Type B pancreatic cell (in vitro differentiated cells): ENCODE measurements at places on chromosomes 1 and 21.

- DNase-seq, result no peak
Measured at GRCh38 chr1:245234217-245235081, 79.7 kb downstream of the KIF26B start.

- no peak for DNase-seq
Measured at GRCh38 chr21:35575280-35575915, 484.9 kb downstream of the SETD4 start.

DNA sequence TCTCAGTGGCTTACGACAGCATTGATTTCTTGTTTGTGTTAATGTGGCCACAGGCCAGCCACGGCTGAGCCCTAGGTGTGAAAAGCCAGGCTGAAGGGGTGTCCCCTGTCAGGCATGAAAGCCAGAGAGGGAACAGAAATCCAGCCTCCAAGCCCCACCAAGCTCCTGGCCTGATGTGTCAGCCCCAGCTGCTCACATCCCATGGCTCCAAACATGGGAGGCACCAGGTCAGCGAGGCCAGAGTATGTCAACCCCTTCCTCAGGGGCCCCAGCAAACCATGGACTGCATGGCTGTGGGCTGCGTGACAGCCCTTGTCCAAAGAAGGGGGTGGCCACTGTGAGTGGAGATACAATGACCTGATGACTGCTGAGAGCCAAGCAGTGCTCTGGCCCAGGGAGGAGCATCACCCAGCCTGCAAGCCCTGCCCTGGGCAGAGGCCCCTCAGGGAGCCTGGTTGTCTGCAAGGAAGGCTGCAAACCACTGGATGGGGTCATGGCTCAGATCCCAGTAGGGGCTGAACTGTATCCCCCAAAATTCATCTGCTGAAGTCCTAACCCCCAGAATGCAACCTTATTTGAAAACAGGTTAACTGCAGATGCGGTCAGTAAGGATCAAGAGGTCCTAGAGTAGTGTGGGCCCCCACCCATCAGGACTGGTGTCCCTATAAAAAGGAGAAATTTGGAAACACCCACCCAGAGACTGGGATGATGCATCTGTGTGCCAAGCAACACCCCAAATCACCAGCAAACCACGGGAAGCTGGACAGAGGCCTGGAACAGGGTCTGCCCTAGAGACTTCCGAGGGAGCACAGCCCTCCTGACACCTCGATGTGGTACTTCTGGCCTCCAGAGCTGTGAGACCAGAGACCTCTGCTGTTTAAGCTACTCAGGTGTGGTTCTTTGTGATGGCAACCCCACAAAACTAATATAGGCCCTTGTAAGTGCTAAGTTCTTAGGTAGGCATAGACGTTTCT lies 3.3 kb upstream of the MX2 start:
- peak; percentile 43 for DNase-seq

DNA sequence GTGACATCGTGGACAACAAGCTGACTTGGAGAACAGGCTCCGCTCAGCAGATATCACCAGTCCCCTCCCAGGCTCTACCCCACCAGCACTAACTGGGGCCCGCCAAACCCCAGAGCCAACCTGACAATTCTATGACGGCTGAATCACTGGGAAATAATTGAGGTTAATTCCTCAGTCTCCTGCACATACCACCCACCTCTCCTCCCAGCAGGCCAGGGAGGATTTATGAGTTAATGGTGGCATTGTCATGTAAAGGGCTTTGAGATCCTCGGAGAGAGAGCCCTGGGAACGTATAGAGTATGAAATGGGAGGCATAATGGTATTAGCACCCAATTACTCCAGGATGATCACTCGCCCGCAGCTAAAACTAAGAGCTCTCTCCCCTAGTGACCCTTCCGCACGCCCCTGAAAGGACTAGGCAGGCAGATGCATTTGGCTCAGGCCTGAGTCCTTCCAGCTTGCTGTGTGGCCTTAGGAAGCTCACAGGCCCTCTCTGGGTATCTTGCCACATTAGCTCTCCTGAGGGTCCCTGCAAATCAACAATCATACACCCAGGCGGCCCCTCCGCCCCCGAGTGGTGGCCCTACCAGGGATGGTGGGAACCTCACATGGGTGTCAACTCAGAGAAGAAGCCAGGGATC lies 27.3 kb upstream of the PAX7 start:
- no peak for DNase-seq

DNA sequence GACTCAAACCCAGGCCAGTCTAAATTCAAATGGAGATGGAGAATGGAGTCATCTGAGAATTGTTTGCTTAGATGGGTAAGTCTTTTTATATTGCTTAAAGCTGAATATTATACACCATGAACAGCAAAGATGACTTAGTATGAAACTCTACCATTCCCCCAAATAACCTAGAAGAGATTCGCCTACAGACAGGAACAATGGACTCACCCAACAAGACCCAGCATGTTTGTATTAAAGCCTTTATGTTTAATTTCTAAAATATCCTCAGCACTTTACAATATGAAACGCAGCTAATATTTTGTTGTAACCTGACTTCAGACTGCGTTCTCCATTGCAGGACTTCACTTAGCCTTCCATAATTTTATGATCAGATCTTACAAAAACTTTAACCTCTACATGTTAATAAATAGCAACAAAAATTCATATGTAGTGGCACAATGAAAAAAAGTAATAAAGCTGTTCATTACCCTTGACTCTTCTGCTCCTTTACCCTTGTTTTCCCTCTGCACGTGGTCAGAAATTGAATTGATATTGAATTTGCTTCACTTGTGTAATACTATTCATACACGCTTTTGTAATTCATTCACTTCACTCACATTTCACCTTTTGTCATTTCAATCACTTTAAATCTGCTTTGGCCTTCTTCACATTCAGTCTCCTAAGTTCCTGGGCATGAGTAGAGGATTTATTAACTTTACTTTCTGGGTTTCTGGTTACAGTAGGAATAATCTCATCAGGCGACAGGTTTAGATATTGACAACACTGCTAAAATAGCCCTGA lies 177.3 kb upstream of the PTBP2 start:
- no peak for DNase-seq

- no peak for DNase-seq
Measured at GRCh38 chr1:109802136-109802900, 38.6 kb upstream of the EPS8L3 start.

GRCh38 chr21:32411350-32412161 lies 950 bp upstream of the EVA1C start:
- DNase-seq, result no peak

GRCh38 chr1:220207411-220207810 lies 64.8 kb downstream of the RAB3GAP2 start:
- DNase-seq, result no peak

- DNase-seq, result no peak
Measured at GRCh38 chr1:7447736-7448135, 323.4 kb upstream of the VAMP3 start.

DNA sequence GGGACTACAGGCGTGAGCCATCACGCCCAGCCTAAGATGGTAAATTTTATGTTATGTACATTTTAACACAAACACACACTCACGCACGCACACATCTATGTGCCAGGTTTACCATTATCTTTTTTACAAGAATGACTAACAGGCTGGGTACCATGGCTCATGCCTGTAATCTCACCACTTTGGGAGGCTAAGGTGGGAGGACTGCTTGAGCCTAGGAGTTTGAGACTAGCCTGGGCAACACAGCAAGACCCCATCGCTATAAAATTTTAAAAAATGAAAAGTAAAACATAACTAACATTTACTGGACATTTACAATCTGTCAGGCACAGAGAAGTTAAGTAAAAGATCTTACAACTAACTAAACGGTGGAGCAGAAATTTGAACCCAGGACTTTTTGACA lies 14.7 kb downstream of the GATAD2B start:
- no peak for DNase-seq

- DNase-seq, result no peak
Measured at GRCh38 chr1:66243548-66244130, 290.3 kb upstream of the SGIP1 start.

DNA sequence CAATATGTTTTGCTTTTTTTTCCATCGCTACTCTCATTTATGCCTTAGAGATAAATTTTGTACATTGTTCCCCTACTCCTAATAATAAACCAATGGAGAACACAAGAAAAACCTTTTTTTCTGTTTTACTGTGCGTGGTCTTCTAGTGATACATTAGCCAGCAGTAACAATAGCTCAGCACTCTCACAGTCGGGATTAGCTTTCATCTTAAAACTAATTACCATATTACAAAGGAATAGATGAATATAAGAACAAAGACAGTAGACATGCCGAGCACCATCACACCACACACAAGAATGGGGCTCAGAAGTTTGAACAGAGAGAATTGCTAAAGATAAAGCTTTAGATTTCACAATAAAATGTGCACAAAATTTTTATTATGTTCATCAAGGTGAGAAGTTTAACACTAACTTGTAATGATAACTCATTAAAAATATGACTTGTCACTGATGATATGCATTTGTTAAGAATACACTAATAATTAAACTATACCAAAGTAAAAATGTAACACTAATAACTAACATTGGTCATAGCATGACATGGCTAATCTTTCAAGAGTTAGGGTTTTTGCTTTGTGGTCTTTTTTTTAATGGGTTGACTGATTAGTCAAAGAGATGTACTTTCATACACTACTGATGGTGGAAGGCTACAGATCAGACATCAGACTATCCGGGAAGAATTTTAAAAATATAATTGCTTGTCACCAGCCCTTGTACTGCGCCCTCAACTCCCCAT lies 61.8 kb downstream of the EXTL2 start:
- DNase-seq, result no peak

DNA sequence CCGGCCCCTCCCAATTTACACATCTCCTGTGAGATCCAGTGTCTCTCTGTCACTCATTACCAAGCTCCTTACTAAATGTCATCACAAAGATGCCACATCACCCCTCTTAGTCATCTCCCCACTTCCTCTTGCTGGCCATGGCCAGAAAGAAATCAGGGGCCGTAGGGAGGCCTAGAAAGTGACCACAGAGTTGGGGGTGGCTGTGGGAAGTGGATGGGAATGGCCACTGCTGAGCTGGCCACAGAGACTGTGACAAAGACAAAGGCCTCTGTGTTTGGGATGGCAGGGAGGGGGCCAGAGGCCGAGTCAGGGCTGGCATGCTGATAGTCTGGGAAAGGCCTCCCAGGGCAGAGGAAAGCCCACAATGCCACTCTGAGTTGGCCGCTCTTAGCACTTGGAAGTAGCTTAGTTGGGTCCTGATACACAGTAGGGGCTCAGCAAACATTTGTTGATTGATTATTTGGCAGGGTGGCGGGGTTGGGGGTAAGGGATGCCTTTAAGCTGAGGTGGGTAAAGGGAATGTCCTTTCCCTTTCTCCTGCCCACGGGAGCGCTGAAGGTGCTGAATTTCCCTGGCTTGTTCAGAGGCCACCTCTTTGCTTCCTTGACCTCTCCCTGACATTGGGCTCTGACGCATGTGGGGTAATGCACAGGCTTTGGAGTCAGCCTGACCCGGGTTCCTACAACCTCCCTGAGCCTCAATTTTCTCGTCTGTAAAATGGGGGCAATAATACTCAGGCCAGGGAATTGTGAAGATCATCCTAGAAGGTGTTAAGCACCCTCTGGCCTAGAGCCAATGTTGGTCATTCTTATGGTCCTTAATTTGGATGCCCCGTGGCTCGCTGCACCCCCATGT lies 13.2 kb downstream of the NAV1 start:
- no peak for DNase-seq

- no peak for DNase-seq
Measured at GRCh38 chr1:43993206-43993914, 2.0 kb downstream of the CCDC24 start.

DNA sequence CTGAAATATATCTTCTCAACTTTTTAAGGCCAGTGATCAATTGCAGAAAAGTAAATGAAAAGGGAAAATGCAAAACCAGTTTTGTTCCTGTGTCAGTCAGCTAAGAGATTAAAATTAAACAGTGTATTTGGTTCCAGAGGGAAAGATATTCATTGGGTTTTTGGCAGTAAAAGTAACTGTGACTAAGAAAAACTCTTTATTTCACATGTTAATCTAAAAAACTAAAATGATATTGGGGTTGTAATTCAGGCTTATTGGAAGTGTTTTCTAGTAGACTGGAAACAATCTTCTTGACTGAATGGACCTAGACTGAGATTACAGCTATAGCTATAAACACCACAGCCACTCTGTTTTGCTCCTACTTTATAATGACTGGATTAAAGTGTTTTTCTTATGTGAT lies 413.9 kb downstream of the ADGRL2 start:
- DNase-seq, result no peak

DNA sequence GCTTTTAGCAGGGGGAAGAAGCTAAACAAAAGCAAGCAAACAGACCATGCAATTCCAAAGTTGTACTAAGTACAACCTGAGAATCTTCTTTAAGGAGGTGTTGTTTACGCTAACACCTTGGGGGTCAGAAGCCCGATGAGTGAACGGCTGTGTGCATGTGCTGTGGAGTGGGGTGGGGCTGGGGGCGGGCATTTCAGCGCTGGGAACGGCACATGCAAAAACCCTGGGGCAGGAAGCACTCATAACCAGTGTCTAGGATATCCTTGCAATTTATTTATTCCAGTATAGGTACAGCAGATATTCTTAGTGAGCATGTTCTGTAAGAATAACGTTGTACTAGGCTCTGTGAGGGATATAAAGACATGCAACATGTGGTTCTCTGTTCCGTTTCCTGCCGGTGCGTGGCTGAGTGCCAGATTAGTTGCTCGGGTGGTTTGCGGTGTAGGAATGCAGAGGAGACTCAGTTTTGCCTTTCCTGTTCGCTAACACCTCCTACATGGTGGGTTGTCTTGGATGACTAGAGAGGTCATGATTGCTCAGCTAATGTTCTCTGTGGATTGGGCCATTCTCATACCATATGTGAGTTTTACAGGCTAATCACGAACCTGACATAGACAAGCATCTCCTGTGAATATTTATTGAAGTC lies 3.7 kb downstream of the FASLG start:
- no peak for DNase-seq

DNA sequence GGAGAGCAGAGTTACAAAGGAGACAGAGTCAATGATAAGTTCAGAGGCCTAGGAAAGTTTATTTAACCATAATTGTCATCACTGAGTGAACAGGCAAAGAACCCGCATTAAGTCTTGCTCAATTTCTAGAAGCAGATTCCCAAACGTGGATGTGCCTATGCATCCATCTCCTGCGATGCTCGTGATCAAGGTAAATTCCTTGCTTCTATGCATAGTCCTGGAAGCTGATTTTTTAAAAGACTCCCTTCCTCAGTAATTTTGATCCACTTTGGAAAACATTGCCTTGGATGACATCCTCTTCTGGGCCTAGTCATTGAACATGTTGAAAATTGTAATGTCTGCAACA lies 116.4 kb downstream of the TNFSF18 start:
- no peak for DNase-seq

GRCh38 chr1:166489670-166490436 lies 323.1 kb upstream of the FAM78B start:
- no peak for DNase-seq

DNA sequence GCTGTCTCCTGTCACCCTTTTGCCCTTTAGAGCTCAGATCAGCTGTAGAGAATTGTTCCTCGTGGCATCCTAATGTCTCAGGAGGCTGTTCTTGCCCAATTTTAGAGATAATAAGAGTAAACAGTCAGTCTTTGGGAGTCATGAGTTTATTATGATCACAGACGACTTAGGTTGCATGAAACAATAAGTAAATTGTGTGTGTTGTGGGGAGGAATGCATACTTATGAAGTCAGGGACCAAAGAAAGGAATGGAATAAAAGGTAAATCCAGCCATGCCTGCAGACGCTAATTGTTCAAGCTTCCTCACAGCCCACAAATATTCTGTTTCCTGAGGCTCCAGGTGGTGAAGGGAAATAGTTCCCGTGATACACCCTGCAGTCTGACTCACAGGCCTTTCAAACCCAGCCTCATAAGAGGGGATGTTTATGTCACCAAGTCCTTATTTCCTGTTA lies 897 bp downstream of the EPHX4 start:
- DNase-seq, result no peak
